Panc1 (cell line): ENCODE measurements at places on chromosomes 4 and X.

GRCh38 chrX:53882331-53882730 is 161.9 kb downstream of the PHF8 start:
- no peak for DNase-seq
- H3K27me3 ChIP-seq = no peaks in the 10 kb centered on the region
- no peak overlapping the region for H3K4me3 ChIP-seq
- H3K4me1 ChIP-seq = no peaks in the 10 kb centered on the region

- no peaks in the 10 kb centered on the region for H3K27me3 ChIP-seq
- peak; percentile 79 for DNase-seq
- no peaks in the 10 kb centered on the region; the same call in 1 of the 2 replicates for H3K4me1 ChIP-seq
- no peaks in the 10 kb centered on the region for H3K36me3 ChIP-seq
- H3K4me3 ChIP-seq = peak overlapping the region; percentile 64
- peak overlapping the region; percentile 88 for H3K27ac ChIP-seq
Measured at GRCh38 chr4:168480931-168481611, 779 bp upstream of the DDX60L start.

DNA sequence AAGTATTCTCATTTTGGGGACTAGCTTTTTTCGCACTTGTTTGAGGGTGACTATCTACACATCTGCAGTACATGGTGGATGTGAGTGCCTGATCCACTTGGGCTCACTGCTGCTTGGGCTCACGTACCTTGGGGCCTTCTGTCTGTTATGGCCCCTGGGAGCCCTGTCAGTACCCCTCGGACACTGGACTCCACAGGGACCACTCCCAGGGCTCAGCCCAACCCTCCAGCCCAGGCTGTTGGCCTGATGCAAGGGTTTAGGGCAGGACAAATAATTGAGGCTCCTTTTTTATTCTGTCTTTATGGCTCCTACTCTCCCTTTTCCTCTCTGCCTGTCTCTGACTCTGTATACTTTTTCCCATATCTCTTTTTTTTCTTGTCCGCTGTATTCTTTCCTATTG is 32.7 kb upstream of the MSN start:
- H3K27me3 ChIP-seq = no peaks in the 10 kb centered on the region
- H3K4me3 ChIP-seq = no peak overlapping the region
- no peak overlapping the region for H3K27ac ChIP-seq
- no peaks in the 10 kb centered on the region for H3K36me3 ChIP-seq
- H3K4me1 ChIP-seq = no peaks in the 10 kb centered on the region

- H3K27me3 ChIP-seq = no peaks in the 10 kb centered on the region
- H3K4me3 ChIP-seq = no peak overlapping the region
- H3K36me3 ChIP-seq = no peaks in the 10 kb centered on the region
Measured at GRCh38 chr4:168667376-168667775, 170.5 kb downstream of the PALLD start.

- H3K27ac ChIP-seq = no peak overlapping the region
- no peaks in the 10 kb centered on the region for H3K36me3 ChIP-seq
- DNase-seq = no peak
- no peaks in the 10 kb centered on the region for H3K27me3 ChIP-seq
Measured at GRCh38 chrX:28391528-28391927, 195.7 kb upstream of the IL1RAPL1 start.

DNA sequence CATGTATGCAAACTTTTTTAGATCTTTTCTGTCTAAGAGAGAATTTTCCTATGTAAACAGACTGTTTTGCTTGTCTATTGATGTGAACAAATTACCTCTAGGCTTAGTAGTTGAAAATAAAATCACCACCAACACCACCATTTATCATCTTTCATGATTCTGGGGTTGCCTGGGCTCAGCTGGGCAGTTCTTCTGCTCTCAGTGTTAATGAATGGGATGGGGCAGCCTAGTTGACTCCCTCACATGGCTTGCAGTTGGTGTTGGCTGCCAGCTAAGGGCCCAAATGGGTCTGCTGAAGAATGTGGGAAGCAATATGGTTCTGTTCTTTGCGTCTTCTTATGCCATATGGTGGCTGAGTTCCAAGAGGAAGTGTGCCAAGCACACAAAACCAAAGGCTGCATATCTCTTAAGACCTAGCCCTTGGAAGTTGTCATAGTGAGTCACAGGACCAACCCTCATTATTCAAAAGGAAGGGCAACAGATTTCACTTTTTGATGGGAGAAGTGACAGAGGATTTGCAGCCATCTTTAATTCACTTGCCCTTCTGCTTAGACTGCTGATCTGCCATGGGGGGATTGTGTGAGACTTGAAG is 17.9 kb downstream of the REELD1 start:
- H3K4me3 ChIP-seq = no peak overlapping the region
- no peaks in the 10 kb centered on the region for H3K4me1 ChIP-seq
- H3K27ac ChIP-seq = no peak overlapping the region
- no peaks in the 10 kb centered on the region for H3K27me3 ChIP-seq
- no peak for DNase-seq
- no peaks in the 10 kb centered on the region for H3K36me3 ChIP-seq

GRCh38 chrX:131830400-131831184 is 192.5 kb upstream of the STK26 start:
- no peak overlapping the region for H3K27ac ChIP-seq
- no peak for DNase-seq
- H3K36me3 ChIP-seq = no peaks in the 10 kb centered on the region; the same call in 1 of the 2 replicates
- no peak overlapping the region for H3K4me3 ChIP-seq
- H3K27me3 ChIP-seq = no peaks in the 10 kb centered on the region; the same call in 1 of the 2 replicates

GRCh38 chrX:6852869-6853268 is 294.6 kb upstream of the STS start:
- no peaks in the 10 kb centered on the region for H3K4me1 ChIP-seq
- no peak overlapping the region for H3K4me3 ChIP-seq
- H3K36me3 ChIP-seq = no peaks in the 10 kb centered on the region
- H3K27ac ChIP-seq = no peak overlapping the region
- no peak for DNase-seq
- no peaks in the 10 kb centered on the region for H3K27me3 ChIP-seq

DNA sequence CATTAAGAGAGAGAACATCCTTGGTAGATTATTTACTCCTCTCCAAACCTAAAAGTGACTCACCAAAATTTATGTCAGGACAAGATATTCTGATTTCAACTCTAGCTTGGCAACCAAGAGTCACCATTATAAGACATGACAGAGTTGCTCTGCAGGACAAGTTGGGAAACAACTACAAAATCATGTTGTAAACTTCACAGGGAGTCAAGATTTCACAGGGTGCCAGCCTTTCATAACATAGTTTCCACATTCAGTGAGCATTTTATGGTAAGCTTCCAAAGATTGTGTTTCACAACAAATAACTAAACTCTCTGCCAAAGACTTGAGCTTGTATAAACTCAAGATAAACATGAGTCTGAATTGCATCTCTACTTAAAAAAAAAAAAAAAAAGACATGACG is 121.0 kb upstream of the DIAPH2 start:
- DNase-seq = no peak
- H3K4me3 ChIP-seq = no peak overlapping the region
- no peak overlapping the region for H3K27ac ChIP-seq
- no peaks in the 10 kb centered on the region for H3K36me3 ChIP-seq
- H3K27me3 ChIP-seq = no peaks in the 10 kb centered on the region
- H3K4me1 ChIP-seq = no peaks in the 10 kb centered on the region

GRCh38 chr4:94603170-94603747 is 151.5 kb downstream of the PDLIM5 start:
- H3K4me1 ChIP-seq = no peaks in the 10 kb centered on the region
- H3K36me3 ChIP-seq = no peaks in the 10 kb centered on the region
- H3K27me3 ChIP-seq = no peaks in the 10 kb centered on the region
- no peak for DNase-seq
- no peak overlapping the region for H3K4me3 ChIP-seq
